ENCODE measurements at places on chromosomes 4 and X.

GRCh38 chr4:42397635-42398170 is 415 bp downstream of the SHISA3 start:
- H3K27ac ChIP-seq, result no peak overlapping the region
- H3K4me1 ChIP-seq, result peaks cover 15% of the 10 kb centered on the region
- H3K27me3 ChIP-seq, result peaks cover 72% of the 10 kb centered on the region
- no peak for DNase-seq
- H3K36me3 ChIP-seq, result no peaks in the 10 kb centered on the region

DNA sequence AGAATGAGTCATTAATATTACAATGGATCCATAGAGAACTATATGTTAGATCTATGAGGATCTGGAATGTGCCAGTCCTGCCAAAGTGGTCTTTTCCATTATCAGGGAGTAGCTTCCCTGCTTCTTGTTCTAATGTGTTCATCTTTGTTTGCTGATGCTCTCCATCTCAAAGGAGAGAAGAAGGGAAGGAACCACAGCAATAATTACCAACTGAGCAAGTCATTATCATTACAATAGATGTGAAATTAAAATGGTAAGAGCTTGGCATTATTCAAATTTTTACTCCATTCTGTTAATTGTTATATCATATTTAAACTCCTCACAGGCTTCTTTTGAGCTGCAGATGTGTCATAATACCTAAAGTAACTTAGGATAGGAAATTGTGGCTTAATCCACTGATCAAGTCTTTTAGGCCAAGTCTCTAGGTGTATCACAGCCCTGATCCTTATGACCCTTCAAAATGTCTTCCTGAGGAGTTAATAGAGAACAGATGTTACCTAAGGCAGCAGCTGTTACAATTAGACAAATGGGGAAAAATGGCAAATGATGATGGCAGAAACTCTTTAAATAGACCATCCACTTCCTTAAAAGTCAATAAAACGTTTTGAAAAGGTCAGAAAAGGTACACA is 1492.7 kb upstream of the IGFBP7 start:
- H3K27ac ChIP-seq, result no peak overlapping the region
- H3K27me3 ChIP-seq, result no peaks in the 10 kb centered on the region
- no peak overlapping the region for H3K4me3 ChIP-seq
- no peaks in the 10 kb centered on the region for H3K36me3 ChIP-seq
- peaks cover 5% of the 10 kb centered on the region for H3K4me1 ChIP-seq

- H3K4me1 ChIP-seq, result no peaks in the 10 kb centered on the region
- no peak overlapping the region for H3K4me3 ChIP-seq
- DNase-seq, result no peak
- no peaks in the 10 kb centered on the region for H3K27me3 ChIP-seq
- H3K36me3 ChIP-seq, result no peaks in the 10 kb centered on the region
- H3K27ac ChIP-seq, result no peak overlapping the region
Observed at GRCh38 chr4:162700358-162700757, 466.3 kb downstream of the NAF1 start.

- no peak for DNase-seq
- peaks cover 1% of the 10 kb centered on the region for H3K36me3 ChIP-seq
- no peak overlapping the region for H3K4me3 ChIP-seq
Observed at GRCh38 chr4:177339477-177340374, 30.1 kb downstream of the NEIL3 start.

DNA sequence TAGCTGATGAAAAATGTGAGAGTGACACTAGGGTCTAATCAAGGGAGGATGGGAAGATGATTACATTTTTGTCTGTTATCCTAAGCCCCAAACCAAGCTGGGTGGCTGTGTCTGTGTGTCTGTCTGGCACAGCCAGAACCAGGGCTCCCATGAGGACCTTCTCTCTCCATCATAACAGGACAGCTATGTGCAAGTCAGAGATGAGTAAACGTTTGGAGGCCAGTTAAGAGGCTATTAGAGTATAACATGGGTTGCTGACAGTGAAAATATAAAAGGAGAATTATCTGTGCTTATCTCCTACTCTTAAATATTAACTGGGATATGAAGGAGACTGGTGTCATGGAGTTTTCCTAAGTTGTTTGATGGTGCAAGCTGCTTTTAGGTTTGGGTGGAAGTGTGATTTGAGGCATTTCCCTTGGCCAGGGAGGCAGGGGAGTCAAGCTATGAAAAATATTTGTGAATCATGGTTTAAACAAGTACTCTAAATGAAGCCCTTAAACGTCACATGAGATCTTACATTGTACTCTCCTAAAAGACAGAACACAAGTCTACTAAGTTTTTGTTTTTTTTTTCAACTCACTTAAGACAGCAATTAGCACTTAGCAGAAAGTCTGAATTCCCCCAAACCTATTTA is 156.2 kb downstream of the ENOX2 start:
- DNase-seq, result no peak
- no peaks in the 10 kb centered on the region for H3K27me3 ChIP-seq
- H3K27ac ChIP-seq, result no peak overlapping the region
- no peaks in the 10 kb centered on the region for H3K36me3 ChIP-seq
- peaks cover 4% of the 10 kb centered on the region for H3K4me1 ChIP-seq

DNA sequence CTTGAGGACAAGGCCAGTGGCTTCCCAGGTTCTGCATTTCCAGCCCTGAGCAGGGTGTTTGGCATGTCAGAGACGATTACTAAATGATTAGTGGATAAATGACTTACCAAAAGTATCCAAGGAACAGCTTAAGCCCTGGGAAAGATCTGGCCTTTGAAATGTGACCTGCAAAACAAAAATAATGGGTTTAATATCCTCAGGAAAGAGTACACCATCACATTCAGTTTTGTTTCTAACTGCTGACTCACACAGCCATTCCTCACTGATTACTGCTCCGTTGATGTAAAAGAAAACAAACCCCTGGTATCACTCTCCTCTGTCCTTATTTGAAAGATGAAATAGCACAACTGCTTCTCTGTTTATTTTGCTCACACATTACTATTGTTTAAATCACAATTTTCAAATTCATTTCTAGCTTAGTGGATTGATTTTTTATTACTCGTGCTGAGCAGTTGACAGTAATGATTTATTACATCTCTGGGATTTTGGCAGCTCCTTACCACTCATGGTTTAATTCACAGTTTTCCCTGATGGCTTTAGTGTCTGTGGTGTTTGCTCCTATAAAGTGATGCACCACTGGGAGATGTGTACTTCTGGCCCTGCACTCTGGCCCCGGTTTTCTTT is 117.0 kb downstream of the CBLL2 start:
- no peak overlapping the region for H3K4me3 ChIP-seq
- DNase-seq, result no peak

DNA sequence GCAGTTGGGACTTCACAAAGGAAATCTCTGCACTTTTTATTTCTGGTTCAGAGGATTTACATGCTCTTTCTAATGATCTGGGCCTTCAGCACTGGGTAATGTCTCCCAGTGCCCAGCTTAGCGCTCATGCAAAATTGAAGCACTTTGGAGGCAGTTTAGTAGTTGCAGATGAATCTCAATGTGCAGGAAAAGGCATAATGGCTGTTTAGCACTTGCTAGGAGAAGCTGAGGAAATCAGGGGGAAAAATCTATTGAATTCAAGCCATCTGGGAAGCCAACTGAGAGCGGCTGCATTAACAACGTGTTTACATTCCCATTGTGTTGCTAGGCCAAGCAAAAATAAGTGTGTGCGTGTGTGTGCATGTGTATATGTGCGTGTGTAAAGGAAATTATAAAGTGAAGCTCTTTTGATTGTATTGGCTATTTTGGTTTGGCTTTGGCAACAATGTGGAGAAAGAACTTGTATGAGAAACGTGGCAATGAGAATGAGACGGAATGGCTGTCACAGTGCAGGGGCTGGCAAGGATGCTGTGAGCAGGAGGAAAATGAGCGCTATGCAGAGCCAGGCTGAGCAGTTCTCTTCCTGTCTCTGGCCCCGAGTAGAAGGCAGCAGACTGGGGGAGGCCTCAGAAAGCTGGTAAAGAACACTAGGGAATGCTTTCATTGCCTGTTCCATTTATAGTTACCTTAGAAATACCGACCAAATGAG is 231.5 kb downstream of the UNC5C start:
- peak overlapping the region; percentile 0 for H3K27ac ChIP-seq
- H3K4me1 ChIP-seq, result peaks cover 13% of the 10 kb centered on the region
- H3K36me3 ChIP-seq, result peaks cover 6% of the 10 kb centered on the region
- H3K4me3 ChIP-seq, result no peak overlapping the region
- no peak for DNase-seq

GRCh38 chr4:140070366-140070765 is 83.6 kb downstream of the MAML3 start:
- no peak for DNase-seq
- peaks cover 32% of the 10 kb centered on the region for H3K4me1 ChIP-seq
- H3K36me3 ChIP-seq, result no peaks in the 10 kb centered on the region
- H3K27me3 ChIP-seq, result no peaks in the 10 kb centered on the region
- no peak overlapping the region for H3K27ac ChIP-seq

GRCh38 chr4:153639833-153640802 is 44.0 kb upstream of the TLR2 start:
- H3K4me1 ChIP-seq, result no peaks in the 10 kb centered on the region
- no peaks in the 10 kb centered on the region for H3K27me3 ChIP-seq
- H3K36me3 ChIP-seq, result no peaks in the 10 kb centered on the region
- no peak overlapping the region for H3K4me3 ChIP-seq

- no peak overlapping the region for H3K4me3 ChIP-seq
- peaks cover 3% of the 10 kb centered on the region for H3K36me3 ChIP-seq
- no peaks in the 10 kb centered on the region for H3K27me3 ChIP-seq
- H3K4me1 ChIP-seq, result peaks cover 12% of the 10 kb centered on the region
Observed at GRCh38 chrX:15301924-15302323, 13.5 kb downstream of the ASB11 start.

- no peaks in the 10 kb centered on the region for H3K27me3 ChIP-seq
- H3K4me1 ChIP-seq, result peaks cover 12% of the 10 kb centered on the region
- no peak overlapping the region for H3K27ac ChIP-seq
- no peak for DNase-seq
- no peak overlapping the region for H3K4me3 ChIP-seq
- H3K36me3 ChIP-seq, result peaks cover 2% of the 10 kb centered on the region
Observed at GRCh38 chr4:81352446-81352835, 119.3 kb downstream of the RASGEF1B start.

- H3K4me3 ChIP-seq, result no peak overlapping the region
- peaks cover 22% of the 10 kb centered on the region for H3K4me1 ChIP-seq
- H3K36me3 ChIP-seq, result no peaks in the 10 kb centered on the region
- DNase-seq, result no peak
- no peak overlapping the region for H3K27ac ChIP-seq
Observed at GRCh38 chr4:105996845-105997244, 101.6 kb downstream of the NPNT start.

DNA sequence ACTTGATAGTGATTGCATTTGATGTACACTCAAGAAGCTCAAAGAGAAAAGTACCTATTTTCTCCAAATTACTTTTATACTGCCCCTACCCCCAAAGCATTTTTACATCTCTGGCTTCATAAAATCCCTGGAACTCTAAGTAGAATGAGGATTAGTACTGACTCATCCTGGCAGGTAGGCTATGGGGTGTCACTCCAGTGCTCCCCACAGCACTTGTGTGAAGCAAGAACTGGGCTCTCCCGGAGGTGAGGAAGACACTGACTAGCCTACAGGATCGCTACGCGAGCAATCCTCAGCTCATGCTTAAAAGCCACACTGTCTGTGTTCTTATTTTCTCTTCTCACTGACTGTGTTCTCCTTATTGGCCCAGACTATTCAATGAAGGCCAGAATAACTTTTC is 90.4 kb upstream of the NDP start:
- no peak for DNase-seq
- no peaks in the 10 kb centered on the region for H3K4me1 ChIP-seq
- H3K4me3 ChIP-seq, result no peak overlapping the region
- no peaks in the 10 kb centered on the region for H3K36me3 ChIP-seq
- no peaks in the 10 kb centered on the region for H3K27me3 ChIP-seq

DNA sequence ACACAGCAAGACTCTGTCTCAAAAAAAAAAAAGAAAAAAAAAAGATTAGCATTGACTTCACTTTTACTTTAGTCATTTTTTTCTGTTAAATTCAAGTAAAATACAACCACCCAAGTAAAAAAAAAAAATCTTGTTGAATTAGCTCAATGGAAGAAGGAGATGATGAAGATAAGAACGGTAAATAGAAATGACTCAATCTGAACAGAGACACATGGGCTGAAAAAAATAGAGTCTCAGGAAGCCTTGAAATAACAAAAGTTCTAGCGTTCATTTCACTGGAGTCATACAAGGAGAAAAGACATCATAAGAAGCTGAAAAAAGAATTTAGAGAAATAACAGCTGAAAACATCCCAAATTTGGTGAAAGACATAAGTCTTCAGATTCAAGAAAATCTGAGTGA is 75.5 kb downstream of the CASP3 start:
- H3K4me3 ChIP-seq, result no peak overlapping the region
- no peak overlapping the region for H3K27ac ChIP-seq
- H3K4me1 ChIP-seq, result no peaks in the 10 kb centered on the region
- H3K36me3 ChIP-seq, result no peaks in the 10 kb centered on the region
- H3K27me3 ChIP-seq, result no peaks in the 10 kb centered on the region
- no peak for DNase-seq

DNA sequence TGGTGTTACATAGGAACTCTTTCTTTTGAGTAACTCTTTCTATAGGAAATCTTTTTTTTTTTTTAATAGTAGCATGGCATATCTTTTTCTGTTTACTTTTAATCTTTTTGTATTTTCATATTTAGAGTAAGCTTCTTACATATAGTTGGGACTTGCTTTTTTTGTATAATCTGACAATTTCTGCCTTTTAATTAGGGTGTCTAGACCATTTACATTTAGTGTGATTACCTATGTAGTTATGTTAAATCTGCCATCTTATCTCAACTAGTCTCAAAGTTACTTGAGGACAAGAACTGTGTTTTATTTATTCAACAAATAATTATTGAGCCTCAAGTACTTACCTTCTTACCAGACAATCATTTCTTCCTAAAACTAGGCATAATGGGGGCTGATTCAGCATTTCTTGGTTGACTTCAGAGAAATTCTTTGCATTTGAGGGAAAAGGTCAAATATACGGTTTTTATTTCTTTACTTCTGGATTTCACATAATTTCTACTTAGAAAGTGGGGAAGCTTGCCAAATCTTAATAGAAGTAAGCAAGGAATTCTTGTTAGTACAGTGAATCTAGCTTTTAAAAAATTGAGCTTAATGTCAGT is 28.6 kb downstream of the MND1 start:
- H3K27ac ChIP-seq, result no peak overlapping the region
- H3K27me3 ChIP-seq, result no peaks in the 10 kb centered on the region
- H3K4me1 ChIP-seq, result peaks cover 2% of the 10 kb centered on the region
- no peak overlapping the region for H3K4me3 ChIP-seq
- no peak for DNase-seq

DNA sequence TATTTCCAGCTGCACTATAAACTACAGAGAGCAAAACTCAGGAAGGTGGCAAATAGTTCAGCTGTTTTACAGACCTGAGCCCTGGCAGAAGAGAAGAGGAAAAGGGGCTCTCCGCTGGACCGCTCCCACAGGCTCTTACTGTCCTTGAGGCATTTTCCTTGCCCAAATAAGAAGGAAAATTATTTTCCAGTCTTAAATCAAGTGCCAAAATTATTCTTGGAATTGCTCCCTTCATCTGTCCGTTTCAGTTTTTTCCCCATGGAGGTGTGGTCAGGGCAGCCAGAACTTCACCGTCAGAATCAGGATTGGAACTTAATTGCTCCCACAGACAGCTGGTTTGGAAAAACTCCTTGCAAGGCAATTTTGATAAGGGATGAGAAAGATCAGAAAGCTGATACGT is 35.2 kb upstream of the SPINK2 start:
- H3K27ac ChIP-seq, result no peak overlapping the region
- H3K27me3 ChIP-seq, result peaks cover 5% of the 10 kb centered on the region
- H3K4me1 ChIP-seq, result no peaks in the 10 kb centered on the region
- no peak overlapping the region for H3K4me3 ChIP-seq
- DNase-seq, result no peak
- H3K36me3 ChIP-seq, result no peaks in the 10 kb centered on the region

GRCh38 chr4:105067946-105068345 is 78.7 kb upstream of the TET2 start:
- peaks cover 3% of the 10 kb centered on the region for H3K27me3 ChIP-seq
- no peak overlapping the region for H3K27ac ChIP-seq
- no peak overlapping the region for H3K4me3 ChIP-seq
- no peaks in the 10 kb centered on the region for H3K4me1 ChIP-seq
- H3K36me3 ChIP-seq, result no peaks in the 10 kb centered on the region

All from progenitor cell of endocrine pancreas (in vitro differentiated cells).